ENCODE measurements at places on chromosomes 1 and 21. TPM values are rescaled to one million over a fixed set of nuclear protein-coding genes. Genes with fewer than 3 reads are reported as not detected.

GJA4 gene
- not detected for total RNA-seq

DNA sequence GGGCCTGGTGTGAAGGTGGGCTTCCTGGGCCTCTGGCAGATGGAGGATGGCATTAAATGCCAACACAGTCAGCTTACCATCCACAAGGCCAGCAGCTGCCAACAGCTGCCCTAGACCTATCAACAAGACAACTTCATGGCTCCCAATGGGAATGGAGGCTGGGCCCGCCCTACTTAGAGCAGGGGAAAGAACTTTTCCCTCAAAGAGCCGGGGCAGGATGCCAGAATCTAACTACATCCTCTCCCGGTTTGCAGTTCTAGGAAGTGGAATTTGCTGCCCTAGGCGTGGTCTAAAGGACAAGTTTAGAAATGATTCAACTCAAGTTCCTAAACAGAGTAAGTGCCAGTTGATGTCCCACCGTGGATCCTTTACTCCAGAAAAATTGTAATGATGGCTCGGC lies 13.1 kb downstream of the ICMT start:
- peak overlapping the region; percentile 55 for H3K27ac ChIP-seq
- no peak for DNase-seq
- no peak overlapping the region for H3K4me3 ChIP-seq

GRCh38 chr1:65615859-65616258 lies 176.8 kb upstream of the PDE4B start:
- H3K27ac ChIP-seq, result no peak overlapping the region
- no peaks in the 10 kb centered on the region for H3K36me3 ChIP-seq
- no peak for DNase-seq

TSHB gene
- total RNA-seq, result not detected

- H3K27me3 ChIP-seq, result no peaks in the 10 kb centered on the region
- peaks cover 19% of the 10 kb centered on the region for H3K36me3 ChIP-seq
- no peaks in the 10 kb centered on the region for H3K4me1 ChIP-seq
- no peak overlapping the region for H3K4me3 ChIP-seq
- no peak for DNase-seq
- no peak overlapping the region for H3K27ac ChIP-seq
Measured at GRCh38 chr1:30982937-30983336, 74.4 kb upstream of the SDC3 start.

ZSCAN20 gene
- 9.0 TPM for total RNA-seq

FCN3 gene
- total RNA-seq, result 1.2 TPM

GRCh38 chr1:226523646-226524406 lies 24.7 kb upstream of the STUM start:
- H3K27me3 ChIP-seq, result peaks cover 3% of the 10 kb centered on the region
- no peak for DNase-seq
- no peak overlapping the region for H3K4me3 ChIP-seq
- H3K27ac ChIP-seq, result no peak overlapping the region
- no peaks in the 10 kb centered on the region for H3K36me3 ChIP-seq

Measured in HCT116 (cell line).